ENCODE measurements at places on chromosomes 6 and 20.

GRCh38 chr6:3789896-3790558 is 38.5 kb upstream of the PXDC1 start:
- DNase-seq, result no peak

GRCh38 chr6:3956054-3956453 is 106.9 kb downstream of the FAM50B start:
- peak; percentile 96 for DNase-seq

- DNase-seq, result no peak
Observed at GRCh38 chr6:148265054-148265453, 77.6 kb upstream of the SASH1 start.

- no peak for DNase-seq
Observed at GRCh38 chr6:169092375-169092774, 161.3 kb downstream of the THBS2 start.

- no peak for DNase-seq
Observed at GRCh38 chr20:40980106-40980827, 48.4 kb upstream of the TOP1 start.

- no peak for DNase-seq
Observed at GRCh38 chr20:47438464-47439381, 63.0 kb upstream of the NCOA3 start.

DNA sequence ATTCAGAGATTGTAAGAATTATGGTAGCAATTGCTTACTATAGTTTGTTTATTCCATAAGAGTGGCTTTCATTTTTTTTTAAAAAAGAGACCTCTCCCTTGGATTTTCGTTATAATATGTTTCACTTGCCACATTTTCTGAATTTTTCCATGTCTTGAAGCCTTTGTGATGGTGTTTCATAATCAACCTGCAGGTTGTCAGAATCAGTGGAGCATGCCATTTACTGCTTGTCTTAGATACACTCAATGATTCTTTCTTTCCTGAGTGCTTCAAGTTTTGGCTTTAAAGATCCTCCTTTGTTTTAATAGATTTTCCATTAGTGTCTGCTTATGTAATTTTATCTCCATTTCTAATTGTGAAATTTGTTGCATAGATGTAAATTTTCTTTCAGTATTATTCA is 31.2 kb downstream of the KCNQ5 start:
- no peak for DNase-seq

GRCh38 chr20:33233129-33233774 is 2.5 kb upstream of the BPIFA1 start:
- DNase-seq, result no peak

DNA sequence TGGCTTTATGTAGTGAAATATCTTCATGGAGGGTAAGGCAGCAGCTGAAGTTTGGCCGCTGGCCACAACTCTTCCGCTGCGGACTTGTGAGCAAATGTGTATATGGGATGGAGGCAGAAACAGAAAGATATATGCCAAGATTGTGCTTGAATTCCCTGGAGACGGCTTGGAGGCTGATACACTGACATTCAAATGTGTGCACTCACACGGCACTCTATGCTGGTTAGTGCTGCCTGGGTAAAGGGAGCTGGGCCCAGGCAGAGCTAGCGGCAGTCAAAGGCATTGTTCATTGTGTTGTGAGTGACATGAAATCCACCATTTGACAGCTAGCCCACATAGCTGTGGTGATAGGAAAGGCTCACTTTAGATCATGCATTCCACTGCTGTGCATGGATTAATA is 202.7 kb downstream of the CLIC5 start:
- DNase-seq, result peak; percentile 97

- no peak for DNase-seq
Observed at GRCh38 chr6:51152594-51152993, 333.9 kb downstream of the TFAP2B start.

GRCh38 chr20:10590950-10591671 is 82.7 kb downstream of the JAG1 start:
- no peak for DNase-seq

GRCh38 chr6:153084393-153084792 is 46.7 kb downstream of the RGS17 start:
- no peak for DNase-seq

DNA sequence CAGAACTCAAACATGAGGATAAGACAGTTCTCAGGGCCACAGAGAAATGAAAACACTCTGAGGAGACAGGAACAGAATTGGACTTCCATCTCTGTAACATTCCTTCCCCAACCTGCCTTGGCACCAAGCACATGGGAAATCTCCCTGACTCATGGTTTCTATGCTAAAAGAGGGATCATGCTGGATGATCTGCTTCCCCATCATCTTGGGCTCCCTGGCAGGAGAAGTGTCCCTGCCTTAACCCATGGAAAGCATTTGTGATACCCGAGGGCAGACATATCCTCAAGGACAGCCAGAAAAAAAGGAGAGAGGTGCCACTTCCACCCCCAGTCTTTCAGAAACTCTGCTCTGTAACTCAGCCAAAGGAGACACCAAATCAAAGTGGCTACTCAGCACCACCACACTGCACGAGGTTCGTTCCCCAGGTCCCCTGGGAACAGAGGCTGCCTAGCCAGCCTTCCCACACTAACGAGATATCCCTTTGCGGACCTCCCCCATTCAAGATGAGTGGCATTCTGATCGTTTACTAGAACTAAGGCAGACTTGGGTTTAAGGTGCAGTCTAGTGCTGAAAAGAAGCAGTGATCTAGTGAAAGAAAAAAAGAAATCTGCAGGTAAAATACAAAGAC is 34.8 kb downstream of the BLOC1S5 start:
- no peak for DNase-seq

DNA sequence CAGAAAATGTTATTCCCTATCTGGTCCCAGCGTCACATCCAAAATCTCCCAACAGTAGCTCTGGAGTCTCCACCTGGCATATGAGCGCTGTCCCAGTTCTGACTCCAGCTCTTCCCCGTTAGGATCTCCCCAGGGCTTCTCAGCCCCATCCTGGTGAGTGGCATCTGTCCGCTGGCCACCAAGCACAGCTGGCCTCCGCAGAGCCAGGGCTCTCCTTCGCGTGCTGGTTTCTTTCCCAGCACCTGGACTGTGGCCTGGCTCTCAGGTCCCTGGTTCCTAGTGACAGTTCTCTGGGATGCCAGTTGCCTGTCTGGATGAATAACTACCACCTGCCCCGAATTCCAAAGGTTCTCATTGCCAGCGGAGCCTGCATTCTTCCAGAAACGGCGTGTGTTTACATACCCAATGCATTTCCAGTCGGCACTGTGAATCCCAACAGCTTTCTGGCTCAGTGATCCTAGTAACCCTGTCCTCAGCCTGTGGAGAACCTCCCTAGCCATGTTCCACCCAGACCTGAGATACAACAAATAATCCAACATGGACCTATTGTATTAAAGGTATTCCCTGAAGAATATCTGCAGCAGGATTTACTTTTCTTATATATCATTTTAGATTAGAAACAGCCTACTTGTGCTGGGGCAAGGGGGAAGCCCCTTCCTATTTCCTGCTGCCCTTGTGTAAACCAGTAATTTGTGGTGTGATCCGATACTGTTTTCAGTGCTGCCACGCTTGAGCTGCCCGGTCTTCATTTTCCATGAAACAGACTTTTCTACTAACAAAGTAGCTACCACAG is 69.9 kb upstream of the PDE10A start:
- no peak for DNase-seq

DNA sequence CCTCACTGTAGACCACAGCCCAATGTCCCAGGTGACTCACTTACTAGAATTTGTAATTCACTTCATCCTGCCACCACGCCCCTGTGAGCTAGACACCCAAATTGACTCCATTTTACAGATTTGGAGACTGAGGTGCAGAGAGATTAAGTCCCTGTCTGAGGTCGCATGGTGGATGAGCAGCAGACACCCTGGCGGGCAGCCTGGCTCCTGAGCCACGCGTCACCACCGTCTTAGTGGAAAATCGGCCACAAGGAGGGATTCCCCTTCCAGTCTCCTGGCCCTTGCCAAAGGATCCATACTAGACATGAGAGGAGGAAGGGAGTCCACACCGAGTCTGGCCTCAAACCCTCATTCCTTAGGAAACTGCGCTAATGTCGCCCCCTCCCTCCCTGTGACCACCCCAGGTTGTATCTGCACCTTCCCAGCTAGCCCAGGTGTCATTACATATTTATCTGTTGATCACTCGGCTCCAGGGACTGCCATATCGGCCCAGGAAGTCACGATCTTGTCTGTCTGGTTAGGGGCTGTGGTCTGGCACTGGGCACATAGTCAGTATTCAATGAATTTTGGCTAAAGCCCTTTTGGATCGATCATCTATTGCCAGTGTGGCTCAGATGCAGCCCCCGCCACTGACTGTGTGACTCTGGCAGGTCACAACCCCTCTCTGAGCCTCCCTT is 25.7 kb upstream of the PTGIS start:
- no peak for DNase-seq
